ENCODE measurements at places on chromosomes 1 and 21.

DNA sequence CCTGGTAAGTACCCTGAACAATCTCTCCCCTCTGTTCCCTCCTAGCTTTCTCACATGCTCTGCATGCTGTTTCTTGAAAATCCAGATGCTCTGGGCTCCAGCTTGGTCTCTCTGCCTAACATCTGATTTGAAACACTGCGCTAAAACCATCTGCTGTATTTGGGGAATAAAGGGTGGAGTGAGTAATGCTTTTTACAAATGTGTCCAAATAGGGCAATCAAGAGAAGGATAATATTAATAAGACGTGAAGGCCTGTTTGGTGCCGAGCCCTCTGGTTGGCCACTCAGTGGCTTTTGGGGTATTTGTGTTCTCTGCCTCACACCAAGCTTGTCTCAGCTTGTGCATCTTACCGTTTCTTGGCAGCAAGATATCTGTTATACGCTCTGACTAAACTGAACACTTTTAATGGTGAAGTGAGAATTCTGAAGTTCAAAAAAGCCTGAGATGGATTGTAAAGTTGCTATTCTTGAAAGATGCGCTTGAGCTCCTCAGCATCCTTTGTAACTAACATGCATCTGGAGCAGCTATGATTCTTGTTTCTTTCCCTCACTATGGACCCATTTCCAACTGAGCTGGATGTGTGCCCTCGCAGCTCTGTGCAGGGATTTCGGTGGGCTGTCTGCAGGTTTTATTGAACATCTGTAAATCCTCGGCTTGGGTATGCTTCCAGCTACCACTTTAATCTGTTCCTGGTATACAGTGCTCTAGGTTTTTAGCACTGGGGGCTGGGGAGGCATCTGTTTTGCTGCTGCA, 269.4 kb downstream of the RWDD3 start:
- DNase-seq = no peak

GRCh38 chr1:19670787-19671186, 6.1 kb downstream of the HTR6 start:
- no peak for DNase-seq

DNA sequence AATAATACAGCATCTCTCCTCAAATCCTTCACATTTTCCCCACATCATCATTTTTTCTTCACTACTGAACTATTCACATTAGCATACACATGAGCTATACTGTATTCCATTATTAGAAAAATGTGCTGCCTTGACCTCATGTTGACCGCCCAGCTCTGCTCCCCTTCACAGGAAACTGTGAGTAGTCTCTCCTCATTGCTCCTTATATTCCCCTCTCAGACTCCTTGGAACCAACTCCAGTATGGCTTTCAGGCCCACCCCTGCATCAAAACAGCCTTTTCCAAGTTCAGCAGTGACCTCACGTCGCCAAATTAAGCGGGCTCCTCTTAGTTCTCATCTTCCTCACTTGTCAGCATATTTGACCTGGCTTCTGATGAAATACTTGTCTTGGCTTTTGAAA, 59.2 kb upstream of the SPAG17 start:
- no peak for DNase-seq

GRCh38 chr21:31386006-31386405, 41.9 kb upstream of the TIAM1 start:
- DNase-seq = no peak

DNA sequence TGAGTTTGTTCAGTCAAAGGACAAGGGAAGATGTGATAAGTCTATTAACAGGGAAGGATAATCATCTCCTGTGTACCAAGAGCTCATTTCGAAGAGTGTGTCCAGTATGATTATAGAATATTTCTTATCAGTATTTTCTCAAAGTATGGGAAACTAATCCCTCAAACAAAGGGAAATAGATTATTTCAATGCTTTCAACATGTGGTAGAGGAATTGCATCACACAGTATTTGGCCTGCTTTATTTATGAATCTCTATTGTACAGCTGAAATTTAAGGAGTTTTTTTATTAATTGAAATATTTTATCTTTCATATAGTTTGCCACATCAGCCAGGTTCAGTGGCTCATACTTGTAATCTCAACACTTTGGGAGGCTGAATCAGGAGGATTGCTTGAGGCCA, 151.0 kb downstream of the CLEC20A start:
- DNase-seq = no peak

GRCh38 chr21:14814282-14814681, 250.5 kb downstream of the NRIP1 start:
- DNase-seq = no peak

DNA sequence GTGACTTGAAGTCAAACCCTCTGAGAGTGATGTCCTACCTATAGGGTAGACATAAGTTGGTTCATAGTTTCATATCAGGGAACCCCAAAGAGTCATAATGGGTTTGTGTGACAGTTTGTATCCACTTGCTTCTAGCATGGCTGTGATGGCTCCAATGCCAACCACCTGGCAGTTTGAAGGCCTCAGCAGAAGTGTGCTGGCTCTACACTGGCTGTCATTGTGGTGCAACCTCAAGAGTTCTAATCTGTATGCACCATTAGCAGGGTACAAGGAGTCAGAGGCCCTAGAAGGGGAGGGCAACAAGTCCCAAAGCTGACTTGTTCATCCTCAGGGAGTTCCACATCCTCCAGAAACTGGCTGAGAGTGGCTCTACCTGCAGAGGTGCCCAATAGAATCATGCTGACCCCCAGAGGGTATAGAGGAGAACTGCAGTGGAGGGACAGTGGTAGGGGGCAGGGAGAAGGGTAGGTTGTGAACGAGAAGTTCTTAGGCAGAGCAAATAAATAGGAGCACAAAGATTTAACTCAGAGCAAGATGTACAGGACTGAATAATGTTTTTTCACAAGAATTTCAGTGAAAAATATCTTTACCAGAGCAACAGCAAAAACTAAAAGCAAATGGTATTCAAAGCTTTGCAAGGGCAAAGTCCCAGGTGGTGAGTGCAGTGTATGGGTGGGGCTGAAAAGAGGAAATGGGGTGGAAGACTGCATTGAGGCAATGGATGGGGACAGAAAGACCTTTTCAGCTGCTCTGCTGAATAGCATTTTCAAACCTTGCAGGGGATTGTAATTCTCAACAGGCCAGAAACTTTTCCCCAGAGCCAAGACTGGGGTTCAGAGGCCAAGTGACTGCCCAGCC, 3.2 kb downstream of the FCRL2 start:
- DNase-seq = no peak

GRCh38 chr1:5750186-5751162, 241.8 kb downstream of the NPHP4 start:
- no peak for DNase-seq

DNA sequence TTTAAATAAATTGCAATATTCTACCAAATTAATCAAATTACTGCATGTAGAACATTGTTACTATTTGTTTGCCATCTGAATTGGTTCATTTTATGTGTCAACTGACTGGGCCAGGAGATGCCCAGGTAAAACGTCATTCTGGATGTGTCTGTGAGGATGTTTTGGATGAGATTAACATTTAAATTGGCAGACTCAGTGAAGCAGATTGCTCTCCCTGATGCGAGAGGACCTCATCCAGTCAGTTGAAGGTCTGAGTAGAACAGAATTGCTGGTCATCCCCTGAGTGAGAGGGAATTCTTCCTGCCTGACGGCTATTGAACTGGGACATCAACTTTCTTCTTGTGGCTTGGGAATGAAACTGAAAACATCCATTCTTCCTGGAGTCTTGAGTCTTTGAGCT, 122.0 kb upstream of the GREM2 start:
- DNase-seq = no peak

DNA sequence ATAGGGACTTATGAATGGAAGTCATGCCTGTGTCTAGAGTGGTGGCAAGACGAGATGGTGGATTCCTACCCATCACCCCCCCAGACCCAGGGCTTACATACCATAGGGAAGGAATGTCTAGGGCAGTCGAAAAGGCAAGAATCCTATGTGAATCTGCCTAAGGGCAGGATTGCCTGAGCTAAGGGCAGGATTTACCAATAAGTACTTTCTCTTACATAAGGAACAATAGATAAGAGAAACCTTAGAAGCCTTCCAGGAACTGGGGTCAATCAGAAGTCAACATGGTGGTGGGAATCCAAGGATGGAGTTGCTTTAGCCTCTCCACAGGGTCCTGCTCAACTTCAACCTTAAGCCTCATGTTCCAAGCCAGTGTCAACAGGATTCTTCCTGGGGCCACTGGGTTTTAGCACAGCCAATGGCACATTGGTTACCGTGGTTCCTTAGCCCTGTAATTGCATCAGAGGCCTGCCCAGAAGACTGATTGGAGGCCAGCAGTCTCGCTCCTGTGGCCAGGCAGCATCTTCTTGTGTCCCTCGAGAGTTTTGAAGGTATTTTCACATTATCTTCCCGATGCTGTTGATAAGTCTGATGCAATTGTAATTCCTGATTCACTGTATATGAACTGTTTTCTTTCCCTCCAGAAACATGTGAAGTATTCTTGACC, 20.7 kb downstream of the BACE2 start:
- DNase-seq = no peak

GRCh38 chr1:170863621-170864020, 71.7 kb upstream of the MROH9 start:
- no peak for DNase-seq
